Aorta (tissue), 5 donors: ENCODE measurements at places on chromosomes 6 and 20.

DNA sequence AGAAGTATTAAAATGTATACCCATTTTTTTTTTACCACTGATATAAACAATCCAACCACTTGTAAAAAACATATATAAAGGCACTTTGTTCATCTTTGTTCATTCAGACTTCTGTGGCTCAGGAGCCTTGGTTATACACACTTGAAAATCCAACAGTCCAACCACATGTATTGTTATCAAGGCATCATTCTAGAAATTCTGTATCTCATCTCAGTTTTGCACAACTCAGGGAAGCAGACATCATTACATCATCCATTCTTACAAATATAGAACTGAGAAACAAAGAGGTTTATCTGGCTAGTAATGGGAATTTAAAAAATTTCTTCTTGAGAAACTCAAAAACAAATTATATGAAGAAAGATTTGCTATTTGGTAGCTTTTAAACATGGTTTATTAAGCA is 88.1 kb downstream of the HMGCLL1 start:
- no peak for DNase-seq

DNA sequence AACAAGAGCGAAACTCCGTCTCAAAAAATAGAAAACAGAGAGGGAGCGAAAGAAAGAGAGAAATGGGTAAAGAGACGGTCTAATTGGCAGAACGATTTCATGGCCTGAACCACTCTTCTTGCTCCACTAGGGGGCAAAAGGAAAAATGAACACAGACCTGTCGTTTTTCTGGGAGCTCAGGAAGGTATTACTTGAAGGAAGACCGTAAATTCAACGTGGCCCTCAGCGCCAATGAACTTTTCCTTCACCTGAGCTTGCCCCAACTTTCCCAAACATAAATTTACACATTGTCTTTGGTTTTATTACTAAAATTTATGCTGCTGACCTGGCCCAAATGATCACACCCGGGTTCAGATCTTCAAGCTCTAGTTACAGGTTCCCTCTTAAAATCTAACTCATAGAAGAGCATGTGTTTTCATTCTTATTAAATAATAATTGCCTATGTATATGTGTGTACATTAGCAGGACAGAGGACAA is 67.3 kb downstream of the ATP9A start:
- no peak for DNase-seq

DNA sequence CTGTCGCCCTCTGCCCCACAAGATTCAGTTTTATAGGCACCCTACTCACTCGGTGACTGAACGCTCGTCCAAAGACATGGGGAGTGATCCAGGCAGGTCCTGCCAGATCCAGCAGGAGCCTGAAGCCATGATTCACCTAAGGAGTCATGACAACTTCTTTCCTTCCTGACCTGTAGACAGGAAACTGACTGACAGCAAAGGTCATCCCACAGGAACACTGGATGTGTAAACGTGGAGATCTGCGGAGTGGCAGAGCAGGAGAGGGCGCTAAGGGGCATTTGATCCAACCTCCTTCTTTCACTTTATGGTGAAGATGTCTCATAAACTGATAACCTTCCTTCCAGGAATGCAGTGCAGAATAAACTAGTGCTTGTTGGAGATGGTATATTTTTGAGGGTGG is 192.2 kb downstream of the GJA10 start:
- no peak for DNase-seq

- DNase-seq: no peak
Measured at GRCh38 chr6:151702851-151703658, 104.4 kb upstream of the ESR1 start.

DNA sequence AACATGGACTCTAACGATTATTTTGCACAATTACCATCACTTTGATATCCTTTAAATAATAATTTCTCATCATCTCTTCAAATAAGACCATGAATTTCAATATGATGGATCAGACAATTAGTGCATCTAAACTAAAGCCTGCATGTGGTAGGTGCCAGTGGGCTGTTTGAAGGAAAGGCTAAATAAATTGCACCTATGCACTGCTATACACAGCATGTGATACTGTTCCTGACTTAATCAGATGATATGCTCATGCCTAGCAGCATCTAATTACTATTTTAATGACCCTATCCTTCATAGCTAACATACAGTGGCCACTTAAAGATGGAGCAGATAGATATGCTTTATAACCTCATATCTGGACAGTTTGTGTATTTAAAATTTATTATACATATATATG is 731.6 kb upstream of the MANEA start:
- no peak for DNase-seq

DNA sequence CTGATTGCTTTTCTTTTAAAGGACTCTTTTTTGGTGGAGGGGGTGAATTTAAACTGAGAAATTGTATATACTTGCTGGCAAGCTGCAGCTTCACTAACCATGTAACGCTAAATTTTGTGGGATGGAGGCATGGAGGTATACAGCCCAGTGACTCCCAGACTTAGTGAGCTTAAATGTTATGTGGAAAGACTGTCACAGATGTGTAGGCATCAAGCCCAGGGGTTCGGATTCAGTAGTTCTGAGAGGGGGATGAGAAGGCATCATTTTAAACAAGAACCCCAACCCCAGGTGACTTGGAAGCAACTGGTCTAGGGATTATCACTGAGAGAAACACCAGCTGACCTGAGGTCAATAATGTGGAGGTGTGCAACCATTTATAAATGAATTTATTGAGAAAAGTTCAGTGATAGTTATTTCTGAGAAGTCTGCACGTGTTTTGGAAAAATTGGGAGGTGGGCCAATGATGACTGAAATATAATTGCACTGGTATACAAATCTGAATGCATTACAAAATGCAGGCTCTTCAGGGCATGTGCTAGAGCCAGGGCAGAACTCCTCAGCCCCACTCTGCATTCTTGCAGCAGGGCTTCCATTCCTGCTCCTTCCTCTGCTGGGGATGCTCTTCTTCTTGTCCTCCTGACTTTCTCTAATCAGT is 26.9 kb downstream of the RFPL4B start:
- no peak for DNase-seq

DNA sequence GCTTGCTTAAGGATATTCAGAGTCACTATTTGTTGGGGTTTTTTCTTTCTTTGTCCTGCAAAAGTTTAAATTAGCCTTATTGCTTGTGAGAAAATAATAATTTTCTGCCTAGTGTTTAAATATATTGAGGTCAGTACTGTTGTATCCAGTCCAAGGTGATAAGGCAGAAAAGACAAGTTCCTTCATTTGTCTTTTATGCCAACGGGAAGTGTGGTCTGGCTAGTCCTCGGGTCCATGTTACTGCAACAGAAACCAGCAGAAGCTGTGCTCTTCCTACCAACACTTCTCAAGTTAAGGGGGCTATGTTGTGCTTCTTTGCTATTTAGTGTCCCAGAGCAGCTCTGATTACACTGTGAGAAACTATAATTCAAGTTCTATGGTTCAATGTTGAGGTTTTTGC is 301.1 kb downstream of the TBC1D7 start:
- DNase-seq: no peak

DNA sequence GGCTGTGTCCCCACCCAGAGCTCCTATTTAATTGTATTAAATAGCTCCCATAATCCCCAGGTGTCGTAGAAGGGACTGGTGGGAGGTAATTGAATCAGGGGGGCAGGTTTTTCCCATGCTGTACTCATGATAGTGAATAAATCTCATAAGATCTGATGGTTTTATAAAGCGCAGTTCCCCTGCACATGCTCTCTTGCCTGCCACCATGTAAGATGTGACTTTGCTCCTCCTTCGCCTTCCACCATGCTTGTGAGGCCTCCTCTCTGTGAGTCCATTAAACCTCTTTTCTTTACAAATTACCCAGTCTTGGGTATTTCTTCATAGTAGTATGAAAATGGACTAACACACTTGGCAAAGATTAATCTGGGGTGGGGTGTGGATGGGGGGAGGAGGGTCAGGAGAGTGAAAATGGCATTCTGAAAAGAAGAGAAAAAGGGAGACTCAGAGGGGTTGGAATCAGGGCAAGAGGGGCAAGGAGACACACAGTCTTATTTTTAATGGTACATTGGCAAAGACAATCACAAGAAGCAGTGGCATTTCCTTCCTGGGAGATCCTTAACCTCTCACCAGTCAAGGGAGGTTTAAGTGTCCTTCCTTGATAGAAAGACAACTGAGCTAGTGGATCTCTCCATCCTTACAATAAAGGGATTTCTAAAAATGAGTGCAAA is 37.5 kb upstream of the NOX3 start:
- DNase-seq: no peak

DNA sequence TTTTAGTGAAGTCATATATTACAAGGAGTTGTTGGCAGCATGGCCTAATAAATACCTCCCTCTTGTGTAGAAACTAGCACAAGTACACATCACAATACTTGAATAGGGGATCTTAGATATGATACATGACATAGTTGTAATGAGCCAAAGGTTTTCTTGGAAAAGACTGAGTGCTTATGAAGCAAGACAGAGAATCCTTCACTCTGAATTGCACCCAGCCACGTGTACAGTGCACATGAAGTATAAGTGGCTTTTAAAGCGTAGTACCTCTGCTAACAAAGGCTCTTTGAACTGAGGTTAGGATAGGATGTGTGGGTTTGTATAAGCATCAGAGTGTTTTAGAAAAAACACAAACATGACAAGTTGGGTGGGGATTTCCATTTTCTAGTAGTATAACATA is 145.5 kb upstream of the STMND1 start:
- DNase-seq: no peak

DNA sequence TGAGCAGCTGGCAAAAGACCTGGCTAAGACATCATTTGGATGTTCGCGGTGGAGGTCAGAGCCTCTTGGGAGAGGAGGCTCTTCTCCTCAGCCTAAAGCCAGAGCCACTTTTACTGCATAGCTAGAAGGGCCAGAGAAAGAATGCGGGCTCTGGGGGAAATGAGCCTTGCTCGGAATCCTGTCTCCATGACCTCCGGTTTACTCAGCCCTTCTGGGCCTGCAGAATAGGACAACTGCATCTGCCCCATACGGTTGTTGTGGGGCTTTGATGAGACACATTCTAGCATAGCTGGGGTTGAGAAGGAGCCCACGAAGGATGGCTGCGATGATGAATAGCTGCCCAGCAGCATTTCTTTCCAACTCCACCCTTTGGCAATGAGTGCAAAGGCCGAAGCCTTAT is 115.0 kb upstream of the SLC22A23 start:
- DNase-seq: no peak

DNA sequence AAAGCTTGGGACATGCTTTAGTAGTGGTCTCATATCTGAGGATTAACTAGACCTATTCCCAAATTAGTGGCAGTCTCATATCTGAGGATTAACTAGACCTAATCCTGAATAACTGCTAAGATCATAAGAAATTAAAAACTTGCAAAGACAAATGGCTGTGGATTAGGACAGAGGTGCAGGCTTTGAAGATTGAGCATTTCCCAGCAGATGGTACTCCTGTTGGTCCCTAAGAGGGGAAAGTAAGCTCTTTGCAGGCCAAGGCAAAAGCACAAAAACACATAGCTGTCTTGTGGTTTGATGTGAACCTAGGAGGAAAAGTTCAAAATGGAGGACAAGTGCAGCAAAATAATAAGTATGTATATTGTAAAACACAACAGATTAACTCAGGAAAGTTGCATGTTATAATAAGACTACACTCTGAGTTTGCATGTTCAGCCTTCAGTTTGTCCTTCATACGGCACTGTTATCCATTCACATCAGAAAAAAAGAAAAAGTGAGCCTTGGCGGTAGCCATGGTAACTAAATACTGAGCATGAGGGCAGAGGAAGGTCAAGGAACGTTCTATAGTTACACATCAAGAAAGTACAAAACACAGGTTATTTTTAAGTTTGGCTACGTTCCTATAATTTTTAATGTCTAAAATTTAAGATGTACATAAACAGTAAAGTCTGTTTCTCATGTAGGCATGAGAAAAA is 62.8 kb downstream of the FILIP1 start:
- no peak for DNase-seq

- no peak for DNase-seq
Measured at GRCh38 chr6:132365281-132365907, 35.9 kb downstream of the MOXD1 start.

DNA sequence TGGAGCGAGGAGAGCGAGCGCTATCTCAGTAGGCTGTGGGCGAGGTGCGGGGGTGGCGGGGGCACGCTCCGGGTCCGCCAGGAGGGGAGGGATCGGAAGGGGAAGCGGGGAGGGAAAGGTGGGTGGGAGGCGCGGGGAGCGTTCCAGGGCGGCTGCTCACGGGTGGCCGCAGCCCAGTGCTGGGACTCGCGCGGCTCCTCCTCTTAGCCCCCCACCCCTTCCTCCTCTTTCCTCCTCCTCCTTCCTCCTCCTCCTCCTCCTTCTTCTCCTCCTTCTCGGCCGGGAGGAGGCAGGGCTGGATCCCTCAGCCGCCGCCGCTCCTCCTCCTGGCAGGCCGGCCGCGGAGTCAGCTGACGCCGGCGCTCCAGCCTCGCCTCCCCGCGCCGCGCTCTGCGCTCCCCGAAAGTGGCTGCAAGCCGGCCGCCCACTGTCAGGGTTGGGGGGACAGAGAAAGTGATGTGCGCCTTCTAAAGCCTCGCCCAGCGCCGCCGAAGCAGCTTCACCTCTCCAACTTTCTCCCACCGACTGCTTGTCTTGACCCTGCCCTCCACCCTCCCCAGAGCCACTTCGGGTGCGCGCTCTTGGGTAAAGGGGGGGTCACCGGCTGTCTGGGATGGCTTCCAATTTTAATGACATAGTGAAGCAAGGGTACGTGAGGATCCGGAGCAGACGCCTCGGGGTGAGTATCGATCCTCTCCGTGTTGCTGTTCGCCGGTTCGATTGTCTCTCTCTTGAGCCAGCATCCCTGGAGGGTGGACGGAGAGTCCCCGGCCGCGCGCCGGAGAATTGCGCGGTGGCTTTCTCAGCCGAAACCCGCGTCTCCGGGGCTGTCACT is at the start of gene DOK5:
Gene DOK5 (plus strand): TSS at position 260 of the 835 bp plus-strand sequence. CDS start 354 bp downstream, at position 614.
- DNase-seq: peak; percentile 85
